ENCODE measurements at places on chromosomes 11 and 22.

- DNase-seq, result peak; percentile 14
Observed at GRCh38 chr11:119673759-119674336, 55.2 kb downstream of the NECTIN1 start.

- no peak for DNase-seq
Observed at GRCh38 chr11:36187622-36188021, 101.6 kb downstream of the COMMD9 start.

GRCh38 chr11:57546869-57547475 is 9.6 kb downstream of the SMTNL1 start:
- no peak for DNase-seq

DNA sequence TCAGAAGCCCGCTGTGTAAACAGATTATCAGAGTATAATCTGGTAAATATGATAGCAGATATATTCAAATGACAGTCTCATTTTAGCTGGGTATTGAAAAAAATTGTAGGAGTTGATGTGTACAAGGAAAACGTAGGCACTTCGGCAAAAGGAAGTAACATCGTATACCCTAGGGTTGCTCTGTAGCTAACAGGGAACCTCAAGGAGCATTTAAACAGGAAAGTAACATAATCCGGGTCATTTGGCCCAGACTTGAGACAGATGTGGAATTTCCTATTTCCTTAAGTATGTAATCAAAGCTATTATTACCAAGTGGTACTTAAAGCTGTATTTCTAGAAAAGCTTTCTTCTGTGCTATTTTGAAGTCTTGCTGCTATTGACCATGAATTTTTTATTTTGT is 215.6 kb downstream of the DDX10 start:
- DNase-seq, result no peak

GRCh38 chr11:11843211-11843621 is 1.4 kb downstream of the USP47 start:
- DNase-seq, result no peak

DNA sequence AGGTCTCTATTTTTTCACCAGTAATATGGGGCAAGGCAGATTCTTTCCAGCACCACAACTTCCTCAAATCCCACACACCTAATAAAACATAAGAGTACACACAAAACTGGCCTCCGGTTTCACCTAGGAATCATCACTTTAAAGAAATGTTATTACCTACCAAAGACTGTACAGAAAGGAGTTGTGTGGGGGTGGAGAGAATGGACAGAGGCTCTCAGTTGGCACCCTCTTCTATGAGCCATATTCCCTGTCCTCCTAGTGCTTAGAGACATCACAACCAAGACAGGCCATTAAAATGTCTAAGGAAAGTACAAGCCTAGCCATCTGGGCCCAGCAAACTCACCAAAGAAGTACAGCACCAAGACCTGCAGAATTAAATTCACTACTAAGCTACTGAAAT is 56.1 kb downstream of the RBFOX2 start:
- no peak for DNase-seq

- no peak for DNase-seq
Observed at GRCh38 chr11:15817001-15817400, 539.3 kb downstream of the SOX6 start.

GRCh38 chr22:49720279-49720959 is 107.3 kb downstream of the BRD1 start:
- DNase-seq, result no peak

Measured in stimulated activated CD4-positive, alpha-beta T cell treated with anti-CD3 and anti-CD28 coated beads, Interleukin-4, amount 100 ng/mL, for 24 hours (primary cell).